WTC11 (cell line): ENCODE measurements at places on chromosomes 2 and 18. TPM values are rescaled to one million over a fixed set of nuclear protein-coding genes. Genes with fewer than 3 reads are reported as not detected.

DNA sequence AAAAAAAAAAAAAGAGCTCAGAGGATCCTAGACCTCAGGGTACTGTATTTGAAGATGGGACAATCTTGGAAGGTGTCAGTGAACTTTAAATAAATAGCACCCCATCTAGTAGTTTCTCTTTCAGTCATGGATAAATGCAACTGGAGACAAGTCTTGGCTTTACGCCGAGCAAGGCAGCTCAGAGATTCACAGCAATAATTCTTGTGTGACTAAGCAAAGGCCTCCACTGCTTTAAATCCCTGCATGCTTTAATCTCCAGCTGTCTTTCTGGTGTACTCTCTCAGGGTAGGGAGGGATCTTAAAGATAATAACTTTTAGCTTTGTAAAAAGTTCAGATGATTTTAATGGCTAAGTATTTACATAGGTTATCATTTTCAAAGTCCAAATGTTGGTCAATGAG lies 36.3 kb downstream of the NRXN1 start:
- no peak for DNase-seq
- H3K27me3 ChIP-seq, result no peaks in the 10 kb centered on the region
- no peak overlapping the region for H3K27ac ChIP-seq
- no peak overlapping the region for H3K4me3 ChIP-seq
- no peaks in the 10 kb centered on the region for H3K36me3 ChIP-seq

- H3K27me3 ChIP-seq, result no peaks in the 10 kb centered on the region
- H3K4me1 ChIP-seq, result peaks cover 15% of the 10 kb centered on the region
- H3K36me3 ChIP-seq, result no peaks in the 10 kb centered on the region
- no peak for DNase-seq
Measured at GRCh38 chr2:133658020-133658903, 90.0 kb upstream of the NCKAP5 start.

Gene IKZF2
- 4.1 to 5.2 TPM (median 4.2 TPM) in 3 replicates for total RNA-seq

Gene SPATA3
- not detected in 3 replicates for total RNA-seq

DNA sequence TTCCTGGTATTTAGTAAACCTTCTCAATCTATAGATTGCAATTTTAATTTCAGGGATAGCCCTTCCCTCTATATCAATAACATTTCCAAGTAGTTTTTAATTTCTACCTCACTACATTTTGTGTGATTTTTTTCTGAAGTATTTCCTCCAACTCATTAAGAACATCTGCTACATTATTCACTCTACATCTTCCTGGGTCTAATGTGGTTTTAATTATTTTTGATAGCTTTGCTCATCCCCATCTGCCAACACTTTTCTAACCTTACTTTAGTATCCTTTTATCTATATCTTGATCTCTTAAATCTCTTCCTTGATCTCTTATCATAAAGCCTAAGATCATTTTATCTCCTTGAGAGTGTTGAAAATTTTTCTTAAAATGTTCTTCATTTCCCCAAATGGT lies 278.3 kb upstream of the CYP26B1 start:
- no peak for DNase-seq
- H3K4me1 ChIP-seq, result no peaks in the 10 kb centered on the region
- no peaks in the 10 kb centered on the region for H3K27me3 ChIP-seq
- H3K36me3 ChIP-seq, result peaks cover 14% of the 10 kb centered on the region
- no peak overlapping the region for H3K4me3 ChIP-seq

- peak overlapping the region; percentile 84 for H3K4me3 ChIP-seq
- H3K27me3 ChIP-seq, result peaks cover 46% of the 10 kb centered on the region
- DNase-seq, result no peak
Measured at GRCh38 chr2:156340804-156341451, 8.4 kb upstream of the NR4A2 start.
